ENCODE measurements at places on chromosomes 2 and 18.

- DNase-seq, result no peak
Observed at GRCh38 chr2:15703365-15703869, 111.7 kb downstream of the DDX1 start.

GRCh38 chr18:35465329-35465728 lies 32.4 kb downstream of the INO80C start:
- no peak for DNase-seq

- no peak for DNase-seq
Observed at GRCh38 chr18:46445522-46446313, 211.3 kb downstream of the LOXHD1 start.

DNA sequence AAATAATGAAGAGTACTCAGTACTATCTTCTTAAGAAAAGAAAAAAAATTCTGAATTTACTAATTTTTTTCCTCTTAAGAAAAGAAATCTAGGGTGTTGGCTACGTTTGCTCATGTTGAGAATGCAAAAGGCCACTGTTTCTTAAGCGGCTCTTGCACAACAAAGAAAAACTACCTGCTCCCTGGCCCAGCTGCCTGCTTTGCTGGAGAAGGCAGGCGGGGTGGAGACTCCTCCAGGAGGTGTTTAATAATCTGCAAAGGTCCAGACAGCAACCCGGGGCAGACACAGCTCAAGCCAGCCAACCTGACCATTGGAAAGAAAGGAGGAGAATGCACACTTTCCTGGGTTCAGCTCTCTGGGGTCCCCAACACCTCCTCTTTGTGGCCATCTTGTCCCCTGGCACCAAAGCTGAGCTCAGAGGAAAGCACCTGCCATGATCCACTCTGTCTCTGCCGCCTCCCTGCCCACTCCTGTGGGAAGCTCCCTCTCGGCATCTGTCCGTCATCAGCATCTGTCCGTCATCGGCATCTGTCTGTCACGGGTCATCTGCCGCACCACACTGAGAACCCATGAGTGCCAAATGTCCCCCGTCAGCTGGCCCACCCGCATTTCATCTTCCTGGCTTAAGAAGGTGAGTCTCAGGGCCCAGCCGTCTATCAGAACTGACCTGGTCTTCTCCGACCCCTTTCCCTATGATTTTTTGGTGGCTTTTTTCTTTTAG lies 11.9 kb downstream of the ZNF516 start:
- no peak for DNase-seq

DNA sequence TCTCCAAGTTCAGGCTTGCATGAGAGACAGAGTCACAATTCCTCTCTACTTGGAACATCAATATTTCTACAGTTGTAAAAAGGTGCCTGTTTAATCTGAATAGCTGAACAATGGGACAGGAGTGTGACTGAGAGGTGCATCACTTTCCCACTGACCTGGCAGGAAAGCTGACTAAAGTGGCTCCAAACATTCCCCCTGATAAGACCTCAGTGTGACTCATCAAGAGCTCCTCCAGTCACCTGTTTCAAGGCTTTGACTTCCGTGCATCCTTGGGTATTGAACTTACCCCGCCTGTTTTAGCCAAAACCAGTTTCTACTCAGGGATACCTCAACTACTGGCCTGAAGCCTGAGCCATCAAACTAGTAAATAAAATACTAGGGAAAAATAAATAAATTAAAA lies 453.9 kb upstream of the DDX18 start:
- DNase-seq, result no peak

DNA sequence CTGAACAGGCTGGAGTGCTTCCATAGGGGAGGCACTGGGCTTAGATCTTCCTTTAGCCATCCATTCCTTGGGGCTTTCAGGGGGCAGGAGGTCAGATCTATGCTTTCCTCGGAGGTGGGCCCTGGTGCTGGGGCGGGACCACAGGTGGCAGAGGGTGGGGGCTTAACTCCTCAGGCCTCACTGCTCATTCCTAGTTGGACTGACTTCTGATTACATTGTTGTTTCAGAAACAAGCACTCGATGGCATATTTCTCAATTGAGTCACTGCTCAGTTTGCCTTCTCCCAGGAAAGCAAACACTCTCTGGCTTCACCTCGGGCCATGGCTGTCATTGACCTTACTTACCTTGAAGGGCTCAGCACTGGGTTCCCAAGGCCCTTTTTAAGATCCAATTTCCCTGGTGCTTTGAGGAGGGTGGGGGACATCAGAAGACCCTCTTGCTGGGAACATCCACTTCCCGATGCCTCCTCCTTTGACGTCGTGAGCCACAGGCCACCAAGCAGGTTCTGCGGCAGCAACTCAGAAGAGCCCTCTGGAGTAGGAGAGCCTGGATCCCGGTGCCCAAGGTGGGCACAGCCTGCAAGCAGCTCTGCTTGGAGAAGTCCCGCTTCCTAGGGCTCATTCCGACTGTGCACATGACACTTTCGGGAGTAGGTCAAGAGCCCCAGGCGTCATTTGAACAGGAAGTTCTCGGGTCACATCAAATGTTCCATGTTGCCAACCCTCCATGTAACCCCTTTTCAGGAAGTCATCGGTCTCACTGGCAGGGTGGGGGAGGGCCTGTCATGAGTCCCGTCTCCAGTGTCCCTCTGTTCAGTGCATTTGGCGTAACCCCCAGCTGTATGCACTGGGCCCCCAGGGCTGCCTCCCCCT lies 40.6 kb downstream of the SDC1 start:
- DNase-seq, result no peak

DNA sequence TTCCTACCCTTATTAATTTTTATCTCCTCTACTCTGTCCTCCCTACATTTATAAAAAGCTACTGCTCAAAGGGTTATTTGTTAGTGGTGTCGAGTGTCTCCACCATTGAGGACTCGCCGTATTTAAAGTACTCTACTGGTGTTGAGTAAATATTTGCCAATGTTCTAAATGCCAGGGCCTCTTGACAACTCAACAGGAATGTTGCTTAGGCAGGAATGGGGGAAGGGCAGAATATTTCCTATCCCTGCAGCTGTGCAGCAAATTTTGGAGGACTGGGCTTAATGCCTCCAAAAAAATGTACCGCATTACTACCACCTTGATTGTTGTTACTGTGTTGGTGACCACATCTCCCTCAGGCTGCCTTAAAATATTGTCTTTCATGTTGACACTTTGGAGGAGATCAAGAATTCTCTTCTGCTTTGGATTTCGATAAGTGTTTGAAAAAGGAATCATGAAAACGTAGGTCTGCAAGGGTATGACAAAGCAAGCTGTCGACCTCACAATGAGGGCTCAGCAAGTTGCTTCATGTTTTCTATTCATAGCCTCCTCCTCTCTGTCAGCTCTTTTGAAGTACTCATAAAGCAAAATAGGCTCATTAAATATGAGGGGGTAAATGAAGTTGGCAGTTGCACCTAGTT lies 84.3 kb downstream of the EFEMP1 start:
- no peak for DNase-seq

GRCh38 chr2:85804583-85804982 lies 50.8 kb downstream of the ATOH8 start:
- DNase-seq, result no peak

- no peak for DNase-seq
Observed at GRCh38 chr18:64799376-64799775, 650.5 kb upstream of the LINC00305 start.

GRCh38 chr2:205989271-205990071 lies 96.5 kb downstream of the INO80D start:
- DNase-seq, result no peak

GRCh38 chr2:240991378-240992263 lies 6.8 kb upstream of the SNED1 start:
- DNase-seq, result no peak

DNA sequence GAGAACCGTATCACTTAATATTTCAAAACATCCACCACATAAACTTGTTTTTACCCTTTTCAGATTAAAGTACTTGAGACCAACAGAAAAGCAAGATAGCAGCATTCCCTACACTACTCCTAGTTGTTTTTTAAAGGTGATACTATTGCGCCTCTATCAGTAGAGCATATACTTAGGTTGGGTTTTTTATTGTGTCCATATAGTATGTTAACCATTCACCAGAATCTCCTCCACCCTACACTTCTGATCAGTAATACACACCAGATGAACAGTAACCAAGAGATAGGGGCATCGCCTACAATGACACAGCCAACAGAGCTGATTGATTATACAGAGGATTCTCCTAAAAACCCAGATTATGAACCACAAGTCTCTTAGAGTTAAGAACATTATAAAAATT lies 70.1 kb upstream of the ZNF385B start:
- DNase-seq, result no peak

GRCh38 chr2:234256516-234256915 lies 206.0 kb downstream of the SPP2 start:
- no peak for DNase-seq

DNA sequence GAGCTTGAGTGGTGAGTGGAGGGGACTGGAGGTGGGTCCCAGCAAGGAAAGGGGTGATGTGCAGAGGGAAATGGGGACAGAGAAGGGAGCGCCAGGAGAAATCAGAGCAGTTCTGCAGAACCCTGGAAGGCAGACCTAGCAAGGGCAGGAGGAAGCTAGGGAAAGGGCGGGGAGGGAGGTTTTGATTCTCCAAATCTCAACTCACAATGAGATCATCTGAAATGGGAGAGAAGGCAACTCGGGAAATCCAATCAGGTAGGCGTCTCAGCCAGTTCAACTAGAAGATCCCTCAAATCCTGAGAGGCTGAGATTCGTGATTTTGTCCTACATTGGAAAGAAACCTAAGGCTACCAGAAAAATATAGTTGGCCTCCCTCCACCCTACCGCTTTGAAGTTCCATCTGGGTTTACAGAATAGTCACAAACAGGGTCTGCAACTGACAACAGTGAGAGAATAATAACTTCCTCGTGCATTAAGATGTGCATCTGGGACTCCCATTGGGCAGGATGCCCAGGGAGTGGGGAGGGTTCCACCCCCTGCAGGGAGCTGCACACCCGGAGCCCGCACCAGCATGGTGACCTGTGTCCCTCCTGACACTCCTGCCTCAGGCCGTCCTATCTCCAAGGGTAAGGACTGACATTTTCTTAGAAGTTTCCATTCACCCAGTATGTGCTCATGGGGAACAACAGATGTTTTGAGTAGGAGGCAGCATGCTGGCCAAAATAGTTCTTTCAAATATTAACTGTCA lies 113.3 kb upstream of the ODC1 start:
- no peak for DNase-seq

GRCh38 chr2:59737299-59737698 lies 816.2 kb downstream of the BCL11A start:
- DNase-seq, result no peak

- no peak for DNase-seq
Observed at GRCh38 chr18:21656402-21656801, 44.3 kb downstream of the SNRPD1 start.

DNA sequence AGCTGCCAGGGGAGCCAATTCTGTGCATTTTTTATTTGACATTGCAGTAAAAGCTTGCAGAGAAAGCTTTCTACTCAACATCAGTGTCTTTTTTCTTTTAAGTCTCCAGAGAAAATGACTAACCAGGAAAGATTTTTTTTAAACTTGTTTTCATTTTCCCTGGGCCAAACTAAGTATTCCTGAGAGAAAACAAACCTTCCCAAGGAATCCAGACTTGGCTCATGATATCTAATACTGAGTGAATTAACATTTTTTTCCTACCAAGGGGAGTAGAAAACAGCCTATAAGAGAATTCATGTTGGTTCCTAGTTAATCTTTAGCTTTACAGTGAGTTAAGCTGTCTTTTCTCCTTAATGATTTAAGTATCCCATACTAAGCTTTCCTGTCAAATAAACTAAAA lies 46.7 kb downstream of the DAPL1 start:
- DNase-seq, result no peak

DNA sequence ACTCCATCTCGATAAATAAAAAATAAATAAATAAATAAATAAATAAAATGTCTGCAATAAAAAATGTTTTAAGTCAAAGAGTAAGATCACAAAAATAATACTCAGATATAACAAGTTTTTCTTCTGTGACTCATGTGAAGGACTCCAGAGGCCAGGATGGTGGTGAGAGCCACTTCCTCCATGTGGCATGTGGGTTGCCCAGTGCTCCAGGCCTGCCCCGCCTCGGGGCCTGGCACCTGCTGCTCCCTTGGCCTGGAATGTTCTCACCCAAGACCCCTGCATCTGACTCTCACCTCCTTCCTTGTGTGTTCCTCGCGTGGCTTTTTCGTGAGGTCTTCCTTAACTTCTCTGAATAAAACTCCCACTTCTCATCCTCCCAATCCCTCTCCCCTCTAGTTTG lies 77.4 kb upstream of the LDLRAD4 start:
- DNase-seq, result no peak

GRCh38 chr2:217445723-217446122 lies 557.1 kb downstream of the TNS1 start:
- no peak for DNase-seq

DNA sequence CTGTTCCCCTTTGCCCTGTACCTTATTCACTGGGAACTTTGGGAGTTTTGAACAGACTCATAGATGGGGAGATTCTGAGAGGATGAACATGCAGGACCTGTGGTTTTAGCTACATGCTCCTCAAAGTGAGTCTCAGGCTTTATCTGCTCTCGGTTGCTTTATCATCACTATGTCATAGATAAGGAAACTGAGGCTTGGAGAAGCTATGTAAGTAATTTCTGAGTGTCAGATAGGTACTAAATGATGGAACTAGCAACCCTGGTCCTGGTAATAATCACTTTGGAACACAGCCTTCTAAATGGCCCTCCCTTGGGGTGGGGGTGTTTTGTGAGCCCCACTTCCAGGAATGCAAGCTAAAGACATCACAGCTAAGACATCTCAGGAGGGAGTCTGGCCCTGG lies 186.2 kb upstream of the MEX3C start:
- DNase-seq, result no peak

DNA sequence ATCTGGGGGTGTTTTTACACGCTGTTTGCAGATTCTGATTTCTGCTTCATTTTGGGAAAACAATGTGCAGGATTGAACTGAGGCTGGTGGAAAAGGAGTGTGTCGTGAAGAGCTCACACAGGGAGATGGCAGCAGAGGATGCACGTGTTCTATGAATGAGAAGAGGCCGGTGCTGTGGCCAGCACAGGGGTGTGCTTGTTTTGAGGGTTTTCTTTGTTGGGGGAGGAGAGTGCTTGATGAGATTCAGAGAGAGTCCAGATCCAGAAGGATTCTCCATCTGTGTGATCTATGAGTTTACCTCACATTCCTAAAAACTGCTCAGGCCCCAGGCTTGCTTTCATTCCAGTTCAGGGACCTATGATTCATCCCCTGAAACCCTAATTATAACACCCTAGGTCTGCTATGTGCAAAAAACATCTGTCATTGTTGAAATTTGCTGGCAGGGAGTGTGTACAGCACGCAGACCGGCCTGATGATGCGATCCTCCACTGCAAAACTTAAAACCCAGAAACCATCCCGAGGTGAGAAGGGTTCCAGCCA lies 12.1 kb downstream of the TGFA start:
- no peak for DNase-seq

DNA sequence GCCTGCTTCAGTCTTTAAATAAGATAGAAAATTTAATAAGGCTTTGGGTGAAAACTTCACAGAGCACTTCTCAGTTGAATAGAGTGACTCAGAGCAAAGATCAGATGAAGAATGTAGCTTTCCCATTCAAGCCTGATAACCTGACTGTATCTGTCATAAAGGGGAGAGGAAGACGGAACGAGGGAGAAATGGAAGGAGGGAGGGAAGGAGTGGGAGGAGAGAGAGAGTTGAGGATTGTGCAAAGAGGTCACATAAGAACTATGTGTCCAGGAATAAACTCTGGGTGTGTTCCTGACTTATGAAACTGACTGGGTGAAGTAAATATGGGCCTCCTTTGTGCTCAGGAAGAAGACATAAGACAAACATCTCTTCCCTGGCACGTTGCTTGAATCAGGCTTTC lies 385.5 kb downstream of the LPIN1 start:
- DNase-seq, result no peak
